ENCODE measurements at places on chromosomes 13 and 19.

GRCh38 chr13:58239774-58240268, 608.3 kb downstream of the PCDH17 start:
- DNase-seq: no peak

DNA sequence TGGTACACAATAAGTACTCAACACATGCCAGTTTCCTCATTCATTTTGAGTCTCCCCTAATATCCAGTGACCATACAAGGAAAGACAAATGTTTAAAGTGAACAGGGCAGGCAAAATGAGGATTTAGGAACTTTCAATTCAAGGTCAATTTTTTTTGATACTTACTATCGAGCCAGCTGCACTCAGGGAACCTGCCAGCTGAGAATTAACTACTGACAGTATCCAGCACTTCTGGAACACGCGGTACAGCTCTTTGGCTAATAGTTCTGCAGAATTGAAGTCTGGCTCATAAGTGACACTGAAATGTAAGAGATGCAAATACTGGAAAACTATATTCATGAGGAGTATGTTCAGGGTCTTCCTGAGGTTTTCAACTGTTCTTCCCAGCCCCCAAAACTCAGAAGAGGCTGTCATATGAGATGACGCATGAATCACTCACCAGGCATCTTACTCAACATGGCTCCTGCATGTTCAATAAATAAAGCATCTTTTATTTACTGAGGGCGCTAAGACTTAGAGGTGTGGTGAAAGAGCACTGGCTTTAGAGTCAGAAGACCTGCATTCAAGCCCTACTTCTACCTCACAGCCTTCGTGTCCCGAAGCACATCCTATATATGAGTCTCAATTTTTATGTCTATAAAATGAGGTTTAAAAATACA, 25.6 kb downstream of the RUBCNL start:
- DNase-seq: no peak

- DNase-seq: no peak
Observed at GRCh38 chr19:54400913-54401312, 14.4 kb upstream of the TTYH1 start.

DNA sequence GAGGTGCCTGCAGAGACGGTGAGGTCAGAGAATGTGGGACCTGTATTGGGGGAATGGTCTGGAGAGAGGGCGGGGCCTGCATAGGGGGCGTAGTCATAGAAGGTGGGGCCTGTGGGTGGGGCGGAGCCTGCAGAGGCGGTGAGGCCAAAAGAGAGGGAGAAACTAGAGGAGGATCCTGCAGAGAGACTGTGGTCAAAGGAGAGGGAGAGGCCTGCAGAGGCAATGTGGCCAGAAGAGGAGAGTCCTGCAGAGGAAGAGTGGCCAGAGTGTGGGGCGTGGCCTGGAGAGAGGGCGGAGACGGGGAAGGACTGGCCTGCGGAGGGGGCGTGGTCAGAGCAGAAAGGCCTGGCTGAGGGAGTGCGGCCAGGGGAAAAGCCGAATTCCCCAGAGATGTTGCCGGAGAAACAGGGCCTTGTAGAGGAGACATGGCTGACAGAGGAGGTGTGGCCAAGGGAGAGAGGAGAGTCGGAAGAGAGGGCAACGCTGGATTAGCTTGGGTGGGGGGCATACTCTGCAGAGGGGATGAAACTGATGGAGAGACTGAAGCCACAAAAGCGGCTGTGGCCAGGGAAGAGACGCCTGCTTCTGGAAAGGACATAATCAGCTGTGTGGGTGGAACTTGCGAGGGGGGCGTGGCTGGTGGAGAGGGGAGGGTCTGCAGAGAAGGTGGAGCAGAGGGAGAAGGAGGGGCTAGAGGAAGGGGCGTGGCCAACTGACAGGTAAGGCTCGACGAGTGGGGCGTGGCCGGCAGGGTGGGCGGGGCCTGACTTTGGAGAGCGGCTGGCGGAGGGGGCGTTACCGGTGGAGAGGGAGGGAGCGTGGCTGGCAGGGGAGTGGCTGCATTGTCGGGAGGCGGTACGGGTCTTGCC, 2.5 kb downstream of the PRR36 start:
- DNase-seq: peak; percentile 61
